Activated CD4-positive, alpha-beta T cell treated with anti-CD3 and anti-CD28 coated beads, Interleukin-2, amount 10 ng/mL, durations not matched to agents 24 days and 14 days (primary cell): ENCODE measurements at places on chromosomes 3 and 15.

GRCh38 chr3:88005066-88005465 lies 53.7 kb downstream of the CGGBP1 start:
- no peak overlapping the region for H3K27ac ChIP-seq
- no peak for DNase-seq
- H3K4me3 ChIP-seq = no peak overlapping the region
- peaks cover 5% of the 10 kb centered on the region for H3K4me1 ChIP-seq

DNA sequence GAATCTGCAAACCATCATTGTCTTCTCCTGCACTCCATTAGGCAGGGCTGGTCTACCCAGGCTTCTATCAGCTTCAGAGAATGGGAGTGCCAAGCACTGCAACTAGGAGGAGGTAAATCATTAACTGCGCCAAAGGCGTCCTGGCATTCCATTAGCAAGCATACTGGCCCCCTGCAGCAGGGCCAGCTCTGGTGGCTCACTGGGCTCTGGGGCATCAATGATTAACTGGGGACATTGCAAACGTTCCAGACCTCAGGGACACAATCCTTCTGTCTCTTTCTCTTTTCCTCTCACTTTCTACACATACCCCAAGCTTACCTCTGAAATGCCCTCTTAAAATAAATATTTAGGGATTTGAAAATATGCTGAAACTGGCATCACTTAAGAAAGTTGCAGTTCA lies 129.0 kb downstream of the MYLK start:
- H3K36me3 ChIP-seq = no peaks in the 10 kb centered on the region
- H3K27me3 ChIP-seq = peaks cover 20% of the 10 kb centered on the region
- no peak for DNase-seq
- no peak overlapping the region for H3K27ac ChIP-seq

GRCh38 chr3:80097674-80098073 lies 329.9 kb upstream of the ROBO1 start:
- no peaks in the 10 kb centered on the region for H3K4me1 ChIP-seq
- H3K27me3 ChIP-seq = no peaks in the 10 kb centered on the region
- no peak for DNase-seq
- H3K4me3 ChIP-seq = no peak overlapping the region
- H3K36me3 ChIP-seq = no peaks in the 10 kb centered on the region

DNA sequence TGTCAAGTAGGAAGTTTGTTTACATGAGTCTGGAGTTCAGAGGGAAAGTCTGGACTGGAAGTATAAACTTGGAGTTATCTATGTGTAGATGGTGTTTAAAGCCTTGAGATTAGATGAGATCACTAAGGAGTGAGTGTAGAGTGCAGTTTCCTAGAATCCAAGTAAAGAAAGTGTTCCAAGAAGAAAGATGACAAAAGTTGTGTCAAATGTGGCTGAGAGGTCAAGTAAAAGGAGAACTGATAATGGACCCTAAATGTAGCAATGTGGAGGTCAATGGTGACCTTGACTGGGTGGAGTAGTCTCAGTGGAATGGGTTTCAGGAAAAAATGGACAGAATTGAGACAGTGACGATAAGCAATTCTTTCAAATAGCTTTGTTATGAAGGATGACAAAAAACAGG lies 39.9 kb upstream of the ULK4 start:
- H3K27ac ChIP-seq = no peak overlapping the region
- H3K4me1 ChIP-seq = peaks cover 2% of the 10 kb centered on the region
- no peak for DNase-seq
- H3K27me3 ChIP-seq = peaks cover 8% of the 10 kb centered on the region
- H3K4me3 ChIP-seq = no peak overlapping the region
- peaks cover 2% of the 10 kb centered on the region for H3K36me3 ChIP-seq

GRCh38 chr3:141384157-141384556 lies 15.9 kb downstream of the ZBTB38 start:
- no peak for DNase-seq
- H3K4me3 ChIP-seq = no peak overlapping the region
- no peak overlapping the region for H3K27ac ChIP-seq
- H3K27me3 ChIP-seq = peaks cover 23% of the 10 kb centered on the region

- no peaks in the 10 kb centered on the region for H3K36me3 ChIP-seq
- peaks cover 18% of the 10 kb centered on the region for H3K27me3 ChIP-seq
Observed at GRCh38 chr3:142929890-142930289, 33.6 kb downstream of the PAQR9 start.
